ENCODE measurements at places on chromosomes 4 and X. TPM values are rescaled to one million over a fixed set of nuclear protein-coding genes. Genes with fewer than 3 reads are reported as not detected.

GRCh38 chr4:12126474-12126873 lies 697.8 kb upstream of the HS3ST1 start:
- no peak overlapping the region for H3K4me3 ChIP-seq
- DNase-seq = no peak
- H3K4me1 ChIP-seq = no peaks in the 10 kb centered on the region

- DNase-seq = no peak
- no peaks in the 10 kb centered on the region for H3K36me3 ChIP-seq
- peaks cover 5% of the 10 kb centered on the region for H3K4me1 ChIP-seq
- no peak overlapping the region for H3K4me3 ChIP-seq
- H3K27me3 ChIP-seq = no peaks in the 10 kb centered on the region
- no peak overlapping the region for H3K27ac ChIP-seq
These were observed 148.0 kb upstream of the STX18 start for GRCh38 chr4:4689694-4690440.

Gene FAM149A
- 2.6 TPM for polyA plus RNA-seq

Gene SRPK3
- 0.31 TPM for polyA plus RNA-seq

DNA sequence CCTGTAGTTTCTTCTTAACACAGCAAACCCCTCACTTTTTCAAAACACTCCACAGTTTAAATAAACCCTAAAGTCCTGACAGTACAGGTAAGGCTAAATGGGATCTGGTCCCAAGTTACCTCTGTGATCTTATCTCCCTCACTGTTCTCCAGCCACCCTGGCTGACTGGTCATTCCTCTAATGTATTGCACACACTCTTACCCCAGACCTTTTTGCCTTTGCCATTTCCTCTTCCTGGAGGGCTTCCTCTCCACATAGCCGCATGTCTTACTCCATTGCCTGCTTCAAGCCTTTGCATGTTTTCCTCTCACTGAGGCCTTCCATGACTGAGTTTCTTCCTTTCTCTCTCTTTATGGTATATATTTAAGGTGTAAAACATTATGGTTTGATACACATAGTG lies 19.5 kb upstream of the ANXA3 start:
- DNase-seq = no peak
- H3K4me1 ChIP-seq = no peaks in the 10 kb centered on the region
- H3K27me3 ChIP-seq = no peaks in the 10 kb centered on the region
- H3K4me3 ChIP-seq = no peak overlapping the region
- H3K27ac ChIP-seq = no peak overlapping the region

Gene PAGE2
- polyA plus RNA-seq = not detected

Gene MAGEA8
- not detected for polyA plus RNA-seq

GRCh38 chr4:47566566-47566965 lies 81.5 kb downstream of the ATP10D start:
- no peak overlapping the region for H3K27ac ChIP-seq
- H3K36me3 ChIP-seq = peaks cover 10% of the 10 kb centered on the region
- H3K27me3 ChIP-seq = no peaks in the 10 kb centered on the region

DNA sequence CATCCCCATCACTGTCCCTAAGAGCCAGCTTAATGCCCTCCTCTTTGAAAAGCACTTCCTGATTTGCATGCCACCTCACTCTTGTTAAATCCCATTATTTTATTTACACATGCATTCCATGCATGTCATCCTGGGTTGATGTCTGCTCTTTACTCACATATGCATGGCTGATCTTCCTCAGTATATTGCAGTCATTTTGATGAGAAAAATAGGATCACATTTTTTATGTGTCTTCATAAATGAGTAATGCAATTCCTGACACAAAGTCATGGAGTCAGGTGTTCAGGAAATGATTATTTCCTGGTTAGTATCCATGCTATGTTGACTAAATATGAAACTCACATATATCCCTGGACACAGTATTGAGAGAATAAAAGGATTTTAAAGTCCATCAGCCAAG lies 204.7 kb downstream of the SLIT2 start:
- DNase-seq = no peak
- no peaks in the 10 kb centered on the region for H3K36me3 ChIP-seq
- H3K4me1 ChIP-seq = no peaks in the 10 kb centered on the region

DNA sequence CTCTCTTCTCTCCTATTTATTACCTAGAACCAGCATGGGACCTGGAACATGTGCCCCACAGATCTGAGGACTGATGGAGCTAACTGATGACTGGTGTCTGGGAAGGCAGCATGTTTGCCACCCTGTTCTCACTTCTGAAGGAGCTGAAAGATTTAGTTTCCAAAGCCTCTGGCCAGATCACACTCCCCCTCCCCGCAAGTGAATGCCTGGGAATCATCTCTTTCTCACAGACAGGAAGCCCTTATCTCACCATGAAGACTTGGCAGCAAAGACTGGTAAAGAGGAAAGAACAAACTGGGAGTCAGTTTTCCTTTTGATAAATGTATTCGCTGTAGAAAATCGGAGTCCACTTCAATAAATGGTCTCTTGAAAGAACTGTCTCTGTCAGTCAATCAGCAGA lies 21.0 kb upstream of the PCYT1B start:
- no peak overlapping the region for H3K4me3 ChIP-seq
- no peak for DNase-seq
- H3K27ac ChIP-seq = no peak overlapping the region
- no peaks in the 10 kb centered on the region for H3K36me3 ChIP-seq
- H3K4me1 ChIP-seq = no peaks in the 10 kb centered on the region
